ENCODE measurements at places on chromosomes 12 and 14.

GRCh38 chr14:59699442-59699841 lies 122.8 kb upstream of the CCDC175 start:
- no peak for DNase-seq

DNA sequence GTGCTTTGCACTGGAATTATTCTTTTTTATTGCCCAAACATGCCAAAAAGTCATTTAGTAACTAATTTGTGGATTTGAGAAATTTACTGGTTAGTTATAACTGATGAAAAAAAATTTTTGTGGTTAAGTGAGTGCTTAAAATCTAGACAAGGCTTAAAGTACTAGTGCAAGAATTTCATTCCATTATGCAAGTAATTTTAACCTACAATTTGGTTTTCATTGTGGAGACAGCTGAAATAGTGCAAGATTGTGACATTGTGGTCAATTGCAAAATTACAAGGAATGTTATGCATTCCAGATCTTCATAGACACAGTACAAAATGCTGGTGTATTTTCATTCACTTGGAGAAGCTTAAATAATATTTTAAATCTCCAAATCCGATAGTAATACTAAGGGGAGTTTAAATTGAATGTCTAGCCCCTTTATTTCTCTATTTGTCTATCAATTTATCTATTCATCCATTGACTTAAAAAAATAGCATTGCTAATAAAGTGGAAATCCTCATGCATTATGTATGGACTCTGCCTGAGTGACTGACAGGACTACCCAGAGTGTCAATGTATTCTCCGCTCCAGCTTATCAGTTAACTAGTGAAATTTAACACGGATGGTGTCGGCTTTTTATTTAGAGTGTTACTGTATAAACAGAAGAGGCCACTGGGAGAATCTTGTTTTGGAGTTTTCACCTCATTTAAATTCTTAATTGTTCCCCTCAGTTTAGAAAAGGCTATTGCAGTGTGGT lies 125.9 kb downstream of the ALX1 start:
- DNase-seq, result no peak

DNA sequence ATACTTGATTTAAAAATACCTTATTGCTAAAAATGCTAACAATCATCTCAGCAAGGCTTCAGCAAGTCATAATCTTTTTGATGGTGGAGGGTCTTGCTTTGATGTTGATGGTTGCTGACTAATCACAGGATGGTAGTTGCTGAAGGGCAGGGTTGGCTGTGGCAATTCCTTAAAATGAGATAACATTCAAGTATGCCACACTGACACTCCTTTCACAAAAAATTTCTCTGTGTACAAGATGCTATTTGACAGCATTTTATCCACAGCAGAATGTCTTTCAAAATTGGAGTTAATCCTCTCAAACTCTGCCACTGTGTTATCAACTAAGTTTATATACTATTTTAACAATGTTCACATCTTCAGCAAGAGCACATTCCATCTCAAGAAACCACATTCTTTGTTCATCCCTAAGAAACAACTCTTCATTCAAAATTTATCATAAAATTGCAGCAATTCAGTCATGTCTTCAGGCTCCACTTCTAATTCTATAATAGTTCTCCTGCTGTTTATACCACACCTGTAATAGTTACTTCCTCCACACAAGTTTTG lies 16.1 kb downstream of the SCAF11 start:
- no peak for DNase-seq

GRCh38 chr12:2877047-2877952 lies at the start of the genes FOXM1 and RHNO1:
Gene FOXM1 (minus strand): TSS chr12:2877174. CDS start chr12:2874478, 2,696 bp downstream.
Gene RHNO1 (plus strand): TSS chr12:2877223. CDS start chr12:2885367, 8,144 bp downstream.
- peak; percentile 66 for DNase-seq

DNA sequence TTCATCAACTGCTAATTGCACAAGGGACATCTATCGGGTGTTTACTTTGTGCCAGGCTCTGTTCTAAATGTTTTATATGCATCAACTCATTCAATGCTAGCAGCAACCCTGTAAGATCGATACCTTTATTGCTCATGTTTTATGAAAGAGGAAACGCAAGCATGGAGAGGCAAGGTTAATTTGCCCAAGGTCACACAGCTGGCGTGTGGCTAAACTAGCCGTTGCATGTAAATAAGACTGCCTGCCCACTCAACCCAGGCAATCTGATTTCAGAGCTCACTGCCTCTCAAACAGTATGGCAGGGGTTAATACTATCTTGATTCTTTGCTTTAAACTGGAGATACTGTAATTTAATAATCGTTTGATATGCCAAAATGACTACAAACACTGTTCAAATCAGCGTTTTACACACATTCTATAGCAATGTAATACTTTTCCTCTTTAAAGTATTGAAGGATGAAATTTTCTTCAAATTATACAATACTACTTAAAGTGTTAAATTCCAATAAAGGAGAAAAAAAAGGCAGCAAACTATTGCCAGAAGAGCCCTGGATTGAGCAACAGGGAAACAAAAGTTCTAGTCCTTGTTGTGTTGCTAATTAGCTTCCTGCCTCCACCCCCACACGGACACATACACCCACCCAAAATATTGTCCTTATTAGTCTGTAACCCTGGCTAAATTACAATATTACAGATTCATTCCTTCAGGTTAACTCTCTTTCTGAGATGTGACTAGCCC lies 39.1 kb upstream of the DHRS7 start:
- DNase-seq, result no peak

- no peak for DNase-seq
Measured at GRCh38 chr12:4881266-4882064, 28.2 kb upstream of the KCNA1 start.

GRCh38 chr12:41736436-41736835 lies 408.2 kb downstream of the GXYLT1 start:
- DNase-seq, result no peak

DNA sequence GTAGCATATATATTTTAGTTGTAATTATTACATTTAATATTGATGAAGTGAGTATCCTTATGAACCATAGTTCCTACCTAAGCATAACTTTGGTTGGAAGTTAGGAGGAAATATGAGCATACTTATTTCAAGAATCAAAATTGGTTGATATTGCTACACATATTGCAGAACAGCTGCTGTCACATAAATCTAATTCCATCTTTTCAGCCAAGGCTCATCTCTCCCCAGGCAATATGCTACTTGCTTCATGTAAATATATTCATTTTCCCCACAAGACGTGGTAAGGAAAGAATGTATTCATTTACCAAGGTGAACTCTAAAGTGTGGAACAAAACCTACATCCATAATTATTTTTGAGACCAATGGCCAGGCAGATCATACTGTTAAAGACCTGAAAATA lies 62.5 kb upstream of the HIF1A start:
- no peak for DNase-seq

GRCh38 chr12:6044082-6044481 lies 80.4 kb downstream of the VWF start:
- DNase-seq, result no peak

- DNase-seq, result no peak
Measured at GRCh38 chr12:68374307-68374982, 42.3 kb upstream of the MDM1 start.

DNA sequence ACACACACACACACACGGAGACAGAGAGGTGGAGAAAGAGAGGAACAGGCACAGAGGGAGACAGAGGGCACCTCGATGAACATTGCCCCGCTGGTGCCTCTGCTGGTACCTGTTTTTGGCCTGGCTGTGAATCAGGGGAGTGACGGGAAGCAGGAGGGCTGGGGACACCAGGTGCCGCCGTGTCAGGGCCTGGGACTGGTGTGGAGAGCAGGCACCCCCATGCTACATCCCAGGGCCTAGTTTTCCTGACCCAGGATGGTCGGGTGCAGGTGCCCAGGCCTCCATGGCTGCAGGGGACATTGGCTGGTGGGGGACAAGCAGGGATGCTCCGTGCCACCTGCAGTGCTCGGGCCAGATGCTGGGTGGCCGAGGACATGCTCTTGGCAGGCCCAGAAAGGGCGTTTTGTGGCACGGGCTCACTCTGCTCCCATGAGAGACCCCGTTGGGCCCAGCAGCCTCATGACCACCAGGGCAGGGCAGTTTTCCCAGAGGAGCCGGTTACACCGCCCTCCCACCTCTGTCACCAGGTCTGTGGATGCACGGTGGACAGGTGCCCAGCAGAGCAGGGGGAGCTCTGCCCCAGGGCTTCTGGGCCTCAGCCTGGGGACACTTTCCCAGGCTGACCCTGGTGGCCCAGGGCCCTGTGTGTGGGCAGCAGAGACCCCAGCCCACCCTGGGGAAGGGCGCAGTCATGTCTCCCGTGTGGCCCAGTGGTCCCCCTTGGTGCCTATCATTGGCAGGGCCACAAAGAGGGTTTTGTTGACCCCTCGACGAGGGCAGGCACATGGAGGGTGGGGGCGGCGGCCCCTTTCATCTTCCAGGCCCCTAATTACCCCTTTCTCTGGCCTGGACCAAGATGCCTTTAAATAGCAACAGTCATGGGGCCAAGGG lies 207.5 kb upstream of the RTL1 start:
- DNase-seq, result no peak

GRCh38 chr12:98469109-98469508 lies 46.3 kb upstream of the TMPO start:
- DNase-seq, result no peak

GRCh38 chr14:32677129-32677780 lies 261.4 kb upstream of the NPAS3 start:
- DNase-seq, result no peak

- DNase-seq, result peak; percentile 66
Measured at GRCh38 chr12:93793983-93794382, 116.8 kb downstream of the CRADD start.

GRCh38 chr12:62005615-62006014 lies 254.6 kb upstream of the USP15 start:
- no peak for DNase-seq

GRCh38 chr12:2614341-2614740 lies 180.4 kb upstream of the FKBP4 start:
- no peak for DNase-seq

- DNase-seq, result no peak
Measured at GRCh38 chr12:110927546-110927945, 7.2 kb upstream of the MYL2 start.

DNA sequence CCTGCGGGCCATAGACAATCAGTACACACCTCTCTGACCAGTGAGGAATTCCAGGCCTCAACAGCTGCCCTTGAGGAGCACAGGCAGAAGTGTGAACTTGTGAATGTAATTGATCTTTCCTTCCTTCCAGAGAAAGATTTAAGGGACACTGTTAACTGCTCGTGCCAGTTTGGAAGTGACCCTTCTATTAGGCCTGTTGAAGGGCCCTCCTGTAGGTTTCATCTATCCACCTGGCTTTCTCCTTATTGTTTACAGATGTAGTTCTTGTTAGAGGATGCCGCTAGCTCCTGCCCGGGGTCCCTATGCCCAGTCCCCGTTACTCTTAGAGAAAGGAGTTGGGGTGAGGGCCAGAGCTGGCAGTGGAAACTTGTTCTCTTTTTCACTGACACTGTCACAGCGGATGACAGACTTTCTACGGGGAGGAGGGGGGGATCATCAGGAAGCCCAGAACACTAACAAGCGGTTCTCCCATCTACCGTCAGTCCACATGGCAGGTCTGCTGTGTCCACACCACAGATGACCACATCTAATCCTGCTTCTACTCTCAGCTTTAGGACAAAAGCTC lies 42.6 kb downstream of the SH2B3 start:
- DNase-seq, result no peak

DNA sequence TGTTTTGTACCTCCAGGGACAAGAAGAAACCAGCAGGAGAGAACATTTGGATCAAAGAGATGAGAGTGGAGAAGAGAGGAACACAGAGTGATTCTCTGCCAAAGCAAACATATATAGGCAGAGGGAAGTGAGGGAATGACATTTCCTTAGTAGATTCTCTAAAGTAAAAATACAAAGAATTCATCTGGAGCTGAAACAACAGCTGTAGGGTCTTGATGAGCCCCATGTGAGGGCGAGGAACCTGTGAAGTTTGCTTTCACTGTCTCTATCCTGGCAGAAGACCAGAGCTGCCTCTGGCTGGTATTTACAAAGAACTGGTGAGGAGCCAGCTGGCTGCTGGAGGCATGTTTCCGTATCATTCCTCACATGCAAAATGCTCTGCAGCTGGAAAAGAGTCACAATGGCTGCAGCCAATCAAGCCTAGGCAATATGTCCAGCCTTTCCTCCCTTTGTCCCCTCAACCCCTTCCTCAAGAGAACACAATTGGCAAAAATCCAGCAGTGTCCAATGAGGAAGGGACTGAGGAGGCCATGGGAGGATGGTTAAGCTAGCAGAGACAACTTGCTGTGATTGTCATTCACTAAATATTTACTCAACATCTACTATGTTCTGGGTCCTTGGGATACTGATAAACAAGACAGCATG lies 122.5 kb downstream of the PHLDA1 start:
- DNase-seq, result peak; percentile 72
